ENCODE measurements at places on chromosomes 4 and X.

GRCh38 chr4:71266090-71266794 lies 72.6 kb upstream of the SLC4A4 start:
- DNase-seq, result peak; percentile 90

GRCh38 chr4:169440446-169440845 lies 169.7 kb upstream of the SH3RF1 start:
- no peak for DNase-seq

GRCh38 chrX:138930583-138930945 lies 219.0 kb upstream of the FGF13 start:
- no peak for DNase-seq

DNA sequence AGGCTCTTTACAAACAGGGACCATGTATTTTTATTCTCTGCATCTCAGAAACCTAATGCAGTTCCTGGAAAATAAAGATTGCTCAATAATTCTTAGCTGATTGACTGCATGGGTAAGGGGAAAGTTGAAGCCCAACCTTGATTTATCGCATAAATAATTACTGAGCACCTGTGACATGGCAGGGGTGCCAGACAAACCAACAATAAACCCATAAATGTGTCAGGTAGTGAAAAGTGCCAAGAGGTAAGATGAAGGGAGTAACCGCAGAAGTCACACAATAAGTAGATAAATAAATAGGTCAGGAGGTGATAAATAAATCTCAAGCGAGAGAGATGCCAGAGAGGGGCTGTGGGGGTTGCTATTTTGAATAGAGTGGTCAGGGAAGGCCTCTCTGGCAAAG lies 20.1 kb upstream of the AP1S2 start:
- no peak for DNase-seq

- DNase-seq, result no peak
These were observed 138.4 kb downstream of the SPANXN3 start for GRCh38 chrX:143378851-143379250.

GRCh38 chrX:97372001-97372766 lies 488.5 kb downstream of the RPA4 start:
- DNase-seq, result no peak

GRCh38 chr4:184471881-184472613 lies 2.3 kb downstream of the IRF2 start:
- DNase-seq, result no peak

DNA sequence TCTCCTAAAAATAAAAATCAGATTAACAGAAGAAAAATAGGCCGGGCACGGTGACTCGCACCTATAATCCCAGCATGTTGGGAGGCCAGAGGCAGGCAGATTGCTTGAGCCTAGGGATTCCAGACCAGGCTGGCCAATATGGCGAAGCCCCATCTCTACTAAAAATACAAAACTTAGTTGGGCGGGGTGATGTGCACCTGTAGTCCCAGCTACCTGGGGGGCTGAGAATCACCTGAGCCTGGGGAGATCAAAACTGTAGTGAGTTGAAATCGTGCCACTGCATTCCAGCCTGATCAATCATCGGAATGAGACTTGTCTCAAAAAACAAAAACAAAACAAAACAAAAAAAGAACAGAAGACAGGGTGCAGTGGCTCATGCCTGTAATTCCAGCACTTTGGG lies 32.8 kb upstream of the NOCT start:
- DNase-seq, result no peak

DNA sequence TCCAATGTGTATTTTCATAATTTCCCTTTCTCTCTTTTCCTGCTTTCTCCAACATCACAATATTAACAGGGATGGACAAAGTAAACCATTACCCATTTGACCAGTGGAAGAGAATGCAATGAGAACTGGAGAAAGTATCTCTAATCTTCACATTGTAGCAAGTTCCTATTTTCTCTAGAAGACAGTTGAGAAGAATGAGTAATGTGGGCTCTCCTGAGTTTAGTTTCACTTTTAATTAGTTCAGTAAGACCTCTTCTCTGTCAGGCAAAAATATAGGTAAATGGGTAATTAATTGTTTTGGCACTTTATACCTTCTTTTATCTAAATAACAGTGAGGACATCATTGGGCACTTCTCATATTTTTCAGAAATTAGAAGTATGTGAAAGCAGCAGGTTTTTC lies 602.0 kb downstream of the GLUD2 start:
- DNase-seq, result no peak

DNA sequence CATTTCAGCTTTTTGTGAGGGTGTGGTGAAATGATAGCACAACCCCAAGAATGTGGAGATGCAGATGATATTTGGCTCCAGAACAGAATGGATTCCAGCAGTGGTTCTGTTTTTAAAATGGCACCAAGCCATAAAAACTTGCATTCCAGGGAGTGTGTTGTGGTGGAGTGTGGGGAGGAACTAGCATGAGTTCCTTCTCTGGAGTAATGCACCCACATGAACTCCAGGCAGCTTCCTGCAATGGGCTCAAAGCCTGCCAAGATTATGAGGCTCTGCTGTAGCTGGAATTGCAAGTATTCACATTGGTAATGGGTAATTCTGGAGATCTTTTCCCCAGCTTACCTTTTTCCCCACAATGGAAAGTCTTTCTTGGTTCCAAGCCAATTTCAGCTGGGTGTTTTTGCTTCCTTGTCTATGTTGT lies 161.4 kb downstream of the RAB28 start:
- DNase-seq, result peak; percentile 86

DNA sequence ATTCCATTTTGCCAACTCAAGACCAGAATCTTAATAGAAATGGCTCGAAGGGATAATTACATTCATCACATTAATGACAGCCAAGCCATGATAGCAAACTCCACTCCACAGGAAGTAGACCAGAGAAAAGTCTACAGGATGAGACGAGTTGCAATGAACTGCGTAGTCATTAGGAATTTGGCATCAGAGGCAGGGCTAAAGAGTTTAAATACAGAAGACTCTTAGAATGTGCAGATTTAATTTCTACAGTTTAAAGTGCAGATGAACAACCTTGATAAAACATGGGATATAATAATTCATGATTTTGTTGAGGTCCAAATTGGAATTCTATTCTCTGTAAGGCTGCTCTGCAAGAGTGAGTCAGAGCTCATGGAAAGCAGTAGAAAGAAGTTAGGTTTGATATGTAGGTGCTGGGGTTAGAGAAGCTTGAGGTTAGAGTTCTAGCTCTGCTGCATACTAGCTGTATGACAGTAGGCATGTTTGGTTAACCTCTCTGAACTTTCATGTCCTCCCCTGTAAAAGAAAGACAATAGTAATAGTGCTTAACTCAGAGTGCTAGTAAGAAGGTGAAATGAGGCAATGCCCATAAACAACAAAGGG lies 32.2 kb downstream of the LNX1 start:
- DNase-seq, result peak; percentile 74

- DNase-seq, result no peak
These were observed 2.4 kb downstream of the LONRF3 start for GRCh38 chrX:118976599-118977340.

GRCh38 chr4:15809058-15809457 lies 30.9 kb downstream of the CD38 start:
- no peak for DNase-seq

GRCh38 chr4:96354036-96354712 lies 514.3 kb downstream of the PDHA2 start:
- DNase-seq, result no peak

- DNase-seq, result no peak
These were observed 10.0 kb downstream of the MGST2 start for GRCh38 chr4:139675651-139676050.

DNA sequence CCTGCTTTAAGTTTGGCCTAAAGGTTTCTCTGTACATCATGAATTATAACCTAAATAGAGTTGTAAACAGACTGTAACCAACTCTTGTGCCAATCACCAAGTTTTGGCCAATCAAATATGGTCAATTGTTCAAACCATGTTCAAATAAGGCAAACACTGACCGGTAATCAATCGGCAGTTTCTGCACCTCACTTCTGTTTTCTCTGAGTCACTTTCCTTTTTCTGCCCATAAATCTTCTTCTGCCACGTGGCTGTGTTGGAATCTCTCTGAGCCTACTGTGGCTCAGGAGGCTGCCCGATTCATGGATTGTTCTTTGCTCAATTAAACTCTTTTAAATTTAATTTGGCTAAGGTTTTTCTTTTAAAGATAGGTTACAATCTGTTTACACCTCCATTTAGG lies 16.5 kb upstream of the ENPP6 start:
- DNase-seq, result no peak

DNA sequence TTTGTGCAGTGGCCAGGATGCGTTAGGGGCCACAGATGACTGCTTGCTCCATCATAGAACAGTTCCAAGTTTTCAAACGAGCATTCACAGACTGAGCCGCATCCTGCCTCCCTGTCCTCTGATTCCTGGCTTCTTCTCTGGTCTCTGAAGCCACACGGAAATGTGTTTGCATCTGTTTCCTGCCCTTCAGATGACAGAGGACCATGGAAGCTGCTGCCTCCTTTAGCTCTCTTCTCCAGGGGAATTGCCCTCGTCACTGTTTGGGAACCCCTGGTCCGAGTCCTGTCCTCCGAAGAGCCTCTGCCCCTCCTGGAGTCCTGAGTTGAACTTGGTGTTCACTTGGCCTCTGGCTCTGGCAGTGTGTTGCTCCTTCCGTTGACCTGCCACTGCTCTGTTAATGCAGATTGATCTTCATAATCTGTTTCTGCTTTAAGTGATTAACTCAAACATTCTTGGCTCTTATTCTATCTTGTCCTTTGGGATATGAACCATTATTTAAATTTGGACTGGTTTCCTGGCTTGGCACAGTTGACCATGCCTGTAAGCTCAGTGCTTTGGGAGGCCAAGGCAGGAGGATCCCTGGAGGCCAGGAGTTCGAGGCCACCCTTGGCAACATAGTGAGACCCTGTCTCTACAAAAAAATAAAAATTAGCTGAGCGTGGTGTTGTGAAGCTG lies 96.0 kb downstream of the PTTG2 start:
- no peak for DNase-seq

- peak; percentile 74 for DNase-seq
These were observed 8.7 kb upstream of the TIMP1 start for GRCh38 chrX:47573341-47574075.

DNA sequence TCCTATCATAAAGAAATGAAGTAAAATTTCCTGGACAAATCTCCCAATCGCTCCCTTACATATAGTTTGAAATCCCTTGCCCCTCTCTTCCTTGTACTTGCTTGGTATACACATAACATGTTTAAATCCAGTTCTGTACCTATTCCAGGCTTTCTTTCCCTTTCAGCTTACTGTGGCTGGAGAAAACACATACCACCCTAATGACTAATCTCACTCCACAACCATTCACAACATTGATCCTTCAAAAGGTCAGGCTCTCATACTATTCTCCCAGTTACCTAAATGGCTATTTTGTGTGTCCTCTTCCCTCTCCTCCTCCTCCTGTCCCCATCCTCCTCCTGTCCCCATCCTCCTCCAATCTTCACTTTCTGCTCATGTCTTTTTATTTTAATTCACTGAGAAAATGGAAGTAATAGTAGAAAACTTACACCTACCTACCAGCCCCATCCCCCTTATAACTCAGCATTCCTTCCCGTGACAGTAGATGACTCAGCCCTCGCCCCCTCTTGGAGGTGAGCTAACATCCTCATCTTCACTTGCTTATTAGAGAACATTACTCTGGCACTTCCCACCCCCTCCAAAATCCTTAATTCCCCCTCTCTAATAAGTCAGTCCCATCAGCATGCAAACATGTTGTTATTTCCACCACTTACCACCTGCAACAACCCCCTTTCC lies 77.5 kb downstream of the IL15 start:
- DNase-seq, result peak; percentile 75

DNA sequence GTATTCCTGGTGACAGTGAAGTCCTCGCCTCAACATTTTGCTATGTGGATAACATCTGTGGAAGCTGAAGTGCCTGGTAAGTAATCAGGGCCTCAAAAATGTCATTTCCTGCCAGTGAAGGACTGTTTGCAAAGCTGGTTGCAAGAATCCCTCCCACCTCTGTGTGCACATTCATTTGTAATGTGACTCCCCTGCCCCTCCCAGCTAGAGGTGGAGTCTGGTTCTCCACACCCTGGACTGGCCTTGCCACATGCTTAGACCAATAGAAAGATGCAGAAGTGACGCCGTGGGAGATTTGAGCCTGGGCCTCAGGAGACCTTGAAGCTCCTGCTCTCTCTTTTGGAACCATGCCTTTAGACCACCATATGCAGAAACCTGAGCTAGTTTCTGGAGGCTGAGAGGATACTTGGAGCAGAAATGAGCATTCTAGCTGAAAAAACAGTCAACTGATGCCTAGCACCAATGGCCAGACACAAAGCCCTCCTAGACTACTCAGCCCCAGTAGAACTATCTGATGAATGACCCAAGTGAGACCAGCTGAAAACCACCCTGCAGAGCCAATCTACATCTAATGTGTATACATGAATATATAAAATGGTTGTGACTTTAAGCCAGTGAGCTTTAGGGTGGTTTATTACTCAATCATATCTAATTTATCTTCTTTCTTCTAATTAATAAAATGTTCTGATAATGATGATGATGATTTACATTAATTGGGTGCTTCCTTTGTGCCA lies 47.8 kb upstream of the CRMP1 start:
- DNase-seq, result peak; percentile 17

DNA sequence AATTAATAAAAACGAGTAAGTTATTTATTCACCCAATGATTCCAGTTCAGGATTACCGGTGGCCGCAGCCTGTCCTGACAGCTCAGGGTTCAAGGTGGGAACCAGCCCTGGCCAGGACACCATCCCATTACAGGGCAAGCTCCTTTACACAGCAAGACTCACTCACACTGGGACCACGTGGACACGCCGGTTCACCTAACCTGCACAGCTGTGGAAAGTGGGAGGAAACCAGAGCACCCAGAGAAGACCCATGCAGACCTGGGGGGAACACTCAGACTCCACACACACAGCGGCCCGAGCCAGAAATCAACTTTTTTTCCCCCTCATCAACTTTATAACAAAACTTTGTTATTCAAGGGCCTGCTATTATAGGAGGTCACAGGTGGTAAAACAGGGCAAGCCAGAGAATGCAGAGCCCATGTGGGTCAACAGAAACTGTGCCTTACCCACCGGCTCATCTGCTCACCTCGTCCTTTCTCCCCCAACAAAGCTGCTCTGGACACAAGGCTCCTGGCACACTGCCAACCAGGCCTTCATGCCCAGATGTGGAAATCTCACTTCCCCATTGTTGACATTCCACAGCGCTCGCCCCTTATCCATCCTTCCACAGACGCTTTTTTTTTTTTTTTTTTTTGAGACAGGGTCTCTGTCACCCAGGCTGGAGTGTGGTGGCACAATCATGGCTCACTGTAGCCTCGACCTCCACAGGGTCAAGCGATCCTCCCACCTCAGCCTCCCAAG lies 8.0 kb upstream of the ODAPH start:
- DNase-seq, result peak; percentile 42

GRCh38 chrX:29746326-29746725 lies 469.0 kb upstream of the MAGEB2 start:
- peak; percentile 59 for DNase-seq

GRCh38 chr4:8205749-8206611 lies 6.9 kb downstream of the SH3TC1 start:
- DNase-seq, result no peak

GRCh38 chr4:13233755-13234154 lies 250.4 kb downstream of the RAB28 start:
- no peak for DNase-seq

DNA sequence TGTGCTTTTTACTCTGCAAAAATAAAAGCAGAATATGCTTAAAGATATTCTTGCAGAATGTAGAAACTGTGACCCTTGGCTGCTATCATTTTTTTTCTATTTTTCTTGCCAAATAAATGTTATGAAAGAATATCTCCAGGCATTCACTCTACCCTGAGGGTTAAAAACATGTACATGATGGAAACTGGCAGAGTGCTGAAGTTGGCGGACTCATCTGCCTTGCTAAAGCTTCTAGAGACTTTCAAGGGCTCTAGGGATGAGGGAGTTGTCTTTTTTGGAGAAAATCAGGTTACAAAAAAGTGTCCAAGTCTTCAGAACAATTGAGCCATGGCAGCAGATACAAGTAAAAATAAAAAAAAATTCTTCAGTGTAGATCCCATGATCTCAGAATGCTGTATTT lies 40.5 kb upstream of the NRK start:
- DNase-seq, result no peak

All from fibroblast of skin of right quadriceps (primary cell).